ENCODE measurements at places on chromosomes 16 and 17.

DNA sequence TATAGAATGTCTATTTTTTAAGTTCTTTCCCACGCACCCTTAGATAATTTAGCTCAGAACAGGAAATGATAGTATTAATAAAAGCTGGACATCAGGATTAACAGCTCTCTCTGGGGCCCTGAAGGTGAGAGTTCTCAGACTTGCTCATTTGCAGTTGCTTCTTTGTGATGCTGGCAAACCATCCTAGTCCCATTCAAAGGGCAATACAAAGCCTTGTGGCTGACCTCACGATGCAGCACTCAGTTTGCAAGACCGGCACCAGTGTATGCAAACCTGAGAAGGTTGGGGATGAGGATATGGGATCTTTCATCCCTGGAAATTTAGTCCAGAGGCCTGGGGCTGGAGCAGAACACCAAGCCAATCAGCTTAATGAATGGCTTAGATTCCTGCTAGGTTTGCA is 29.3 kb downstream of the STH start:
- no peak for DNase-seq

- DNase-seq: no peak
These were observed 7.9 kb downstream of the GNAO1 start for GRCh38 chr16:56199164-56199563.

GRCh38 chr16:1066584-1067172 is 5.9 kb upstream of the SSTR5 start:
- DNase-seq: no peak

DNA sequence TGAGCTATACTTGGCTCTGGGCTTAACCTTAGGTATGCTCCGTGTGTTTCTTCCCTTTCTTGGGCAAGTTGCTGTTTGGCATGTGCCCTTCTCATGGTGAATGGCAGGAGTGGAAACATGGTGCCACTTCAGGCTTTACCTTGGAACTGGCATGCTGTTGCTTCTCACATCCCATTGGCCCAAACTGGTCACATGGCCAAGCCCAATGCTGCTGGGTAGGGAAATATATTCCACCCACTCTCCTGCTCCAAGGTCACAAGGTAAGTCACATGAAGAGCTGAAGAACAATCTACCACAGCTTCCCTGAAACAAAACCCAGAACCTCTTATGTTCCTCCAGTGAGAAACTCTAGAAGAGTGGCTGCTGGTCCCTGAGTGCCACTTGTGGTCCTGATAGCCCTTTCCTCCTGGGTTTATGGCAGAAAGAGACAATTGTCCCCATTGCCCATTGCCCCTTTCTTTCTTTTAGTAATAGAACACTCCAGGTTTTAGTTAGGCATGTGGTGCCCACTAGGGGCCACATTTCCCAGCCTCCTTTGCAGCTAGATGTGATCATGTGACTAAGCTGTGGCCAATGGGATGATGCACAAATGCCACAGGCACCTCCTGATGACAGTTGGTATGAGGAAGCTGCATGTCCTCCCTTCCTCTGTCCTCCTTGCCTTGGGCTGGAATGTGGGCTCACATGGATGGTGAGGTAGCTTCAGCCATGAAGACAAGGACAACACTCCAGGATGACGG is 50.3 kb downstream of the MEOX1 start:
- no peak for DNase-seq

GRCh38 chr16:4314532-4315185 is 1.2 kb upstream of the GLIS2 start:
- DNase-seq: no peak

- DNase-seq: no peak
These were observed 47.4 kb downstream of the RAI1 start for GRCh38 chr17:17728550-17729251.

DNA sequence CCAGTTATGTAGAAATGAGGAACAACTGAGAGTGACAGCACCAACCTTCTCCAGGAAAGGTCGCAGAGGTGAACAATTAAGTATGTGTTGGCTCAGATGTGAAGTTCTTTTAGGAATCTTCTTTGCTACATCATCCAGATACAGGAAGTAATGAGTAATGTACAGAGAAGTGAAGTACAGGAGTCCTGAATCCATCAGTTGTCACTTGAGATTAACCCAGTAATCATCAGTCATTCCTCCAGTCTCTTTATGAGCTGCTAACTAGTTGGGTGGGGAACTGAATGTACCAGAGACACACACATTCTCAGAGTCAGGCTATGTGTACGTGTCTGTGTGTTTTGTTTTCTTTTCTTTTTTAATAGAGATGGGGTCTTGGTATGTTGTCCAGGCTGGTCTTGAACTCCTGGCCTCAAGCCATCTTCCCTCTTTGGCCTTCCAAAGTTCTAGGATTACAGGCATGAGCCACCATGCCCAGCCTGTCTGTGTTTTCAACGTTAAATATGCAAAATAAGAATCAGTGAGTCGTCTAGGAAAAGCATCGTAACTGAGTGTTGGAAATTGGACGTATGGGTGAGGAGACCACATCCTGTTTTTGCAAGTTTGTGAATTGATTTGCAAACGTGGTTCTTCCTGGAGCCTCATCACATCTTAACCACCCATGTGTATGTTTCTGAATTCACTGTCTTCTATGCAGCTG is 19.9 kb downstream of the ZNF200 start:
- no peak for DNase-seq

DNA sequence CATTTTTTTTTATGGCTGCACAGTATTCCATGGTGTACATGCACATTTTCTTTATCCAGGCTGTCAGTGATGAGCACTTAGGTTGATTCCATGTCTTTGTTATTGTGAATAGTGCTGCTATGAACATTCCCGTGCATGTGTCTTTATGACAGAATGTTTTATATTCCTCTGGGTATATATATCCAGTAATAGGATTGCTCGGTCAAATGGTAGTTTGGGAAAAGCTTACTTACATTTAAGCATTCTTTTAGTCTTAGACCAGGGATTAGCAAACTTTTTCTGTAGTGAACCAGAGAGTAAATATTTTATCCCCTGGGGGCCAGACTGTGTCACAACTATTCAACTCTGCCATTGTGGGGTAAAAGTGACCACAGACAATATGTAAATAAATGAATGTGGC is 40.2 kb downstream of the MED13 start:
- no peak for DNase-seq

GRCh38 chr16:89458551-89458950 is 31.8 kb downstream of the ANKRD11 start:
- DNase-seq: no peak

DNA sequence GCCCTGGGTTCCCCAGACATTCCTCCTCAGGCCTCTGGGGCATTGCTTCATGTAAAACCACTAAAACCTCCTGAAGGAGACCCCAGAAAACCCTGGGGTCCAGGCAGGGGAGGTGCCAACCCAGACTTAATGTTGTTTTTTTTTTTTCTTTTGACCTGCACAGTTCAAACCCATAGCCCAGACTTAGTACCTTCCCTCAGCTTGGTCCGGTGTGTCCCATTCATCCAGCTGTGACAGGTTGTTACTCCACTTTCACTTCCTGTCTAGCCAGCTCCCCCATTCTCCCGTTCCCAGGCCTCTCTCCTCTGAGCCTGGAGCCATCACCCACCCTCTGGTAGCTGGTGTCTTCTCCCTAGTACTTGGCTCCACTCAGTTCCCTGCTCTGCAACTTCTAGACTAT is 4.8 kb downstream of the CDR2L start:
- no peak for DNase-seq

DNA sequence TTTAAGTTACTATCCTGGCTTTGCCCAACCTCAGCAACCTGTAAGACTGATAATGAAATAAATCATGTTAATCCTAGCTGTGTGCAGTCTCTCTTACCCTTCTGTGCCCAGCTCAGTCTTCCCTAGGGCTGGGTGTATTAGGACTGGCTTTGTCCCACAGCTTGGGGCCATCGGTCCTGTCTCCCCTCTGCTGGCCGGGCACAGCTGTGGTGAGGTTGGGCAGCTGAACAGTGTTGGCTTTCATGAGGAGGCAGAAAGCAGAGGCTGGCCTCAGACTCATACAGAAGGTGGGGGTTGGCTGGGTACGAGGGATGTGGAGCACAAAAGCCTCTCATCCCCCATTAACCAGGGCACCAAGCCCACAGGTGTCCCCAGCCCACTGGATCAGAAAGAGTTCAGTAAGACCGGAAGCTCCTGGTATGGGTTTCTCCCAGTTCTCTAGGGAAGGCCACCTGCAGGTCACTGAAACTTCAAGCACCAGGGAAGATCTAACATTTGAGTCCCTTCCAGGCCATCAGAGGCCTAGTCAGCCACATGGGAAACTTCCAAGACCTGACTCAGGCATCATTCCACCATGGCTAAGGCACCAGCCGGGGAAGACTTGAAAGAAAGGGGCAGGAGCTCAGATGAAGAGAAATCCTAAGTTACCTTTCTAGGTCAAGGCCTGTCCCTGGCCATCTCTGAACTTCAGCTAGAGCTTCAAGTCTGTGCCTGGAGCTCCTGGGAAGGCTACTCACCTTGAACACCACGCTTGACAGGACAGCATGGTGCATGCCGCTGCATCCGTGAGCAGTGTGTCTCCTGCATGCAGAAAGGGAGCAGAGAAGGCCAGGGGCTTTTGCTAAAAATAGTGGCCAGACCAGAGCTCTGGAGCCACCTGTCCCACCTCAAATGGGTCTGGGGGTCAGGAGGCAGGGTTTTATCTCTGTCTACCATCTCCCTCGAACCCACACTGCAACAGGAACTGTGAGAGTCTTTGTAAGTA is 8.8 kb downstream of the CNP start:
- DNase-seq: no peak

GRCh38 chr16:15403392-15403995 is 7.9 kb downstream of the MPV17L start:
- DNase-seq: no peak

DNA sequence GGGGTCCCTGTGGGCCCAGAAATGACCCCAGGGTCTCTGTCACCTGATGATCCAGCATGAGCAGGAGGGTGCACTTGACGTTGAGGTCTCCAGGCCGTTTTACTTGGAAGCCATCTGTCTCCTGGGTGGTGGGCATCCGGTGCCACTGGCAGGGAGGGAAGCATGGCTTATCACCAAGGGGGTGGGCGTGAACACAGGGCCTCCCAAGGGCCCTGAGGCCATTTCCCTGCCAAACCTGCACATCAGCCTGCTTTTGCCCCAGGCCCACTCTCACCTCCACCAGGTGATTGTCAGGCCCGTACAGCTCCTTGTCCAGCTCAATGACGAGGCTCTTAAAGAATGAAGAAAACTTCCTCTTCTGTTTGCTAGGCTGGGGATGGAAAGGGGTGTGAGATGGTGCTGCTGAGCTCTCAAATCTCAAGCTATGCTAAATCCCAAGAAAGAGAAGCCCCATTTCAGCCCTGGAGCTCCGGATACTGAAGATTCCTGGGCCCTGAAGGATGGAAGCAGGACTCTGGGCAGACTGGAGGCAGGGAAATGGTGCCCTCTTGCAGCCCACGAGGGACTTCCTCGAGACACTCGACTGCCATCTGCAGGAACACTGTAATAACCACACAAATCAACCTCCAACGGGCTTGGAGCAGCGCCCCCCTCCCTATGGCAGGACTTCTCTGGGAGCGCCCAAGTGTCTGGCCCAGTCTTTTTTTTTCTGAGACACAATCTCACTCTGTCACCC is 7.1 kb upstream of the FTSJ3 start:
- no peak for DNase-seq

GRCh38 chr17:31431098-31431851 is 39.8 kb downstream of the RAB11FIP4 start:
- DNase-seq: no peak

DNA sequence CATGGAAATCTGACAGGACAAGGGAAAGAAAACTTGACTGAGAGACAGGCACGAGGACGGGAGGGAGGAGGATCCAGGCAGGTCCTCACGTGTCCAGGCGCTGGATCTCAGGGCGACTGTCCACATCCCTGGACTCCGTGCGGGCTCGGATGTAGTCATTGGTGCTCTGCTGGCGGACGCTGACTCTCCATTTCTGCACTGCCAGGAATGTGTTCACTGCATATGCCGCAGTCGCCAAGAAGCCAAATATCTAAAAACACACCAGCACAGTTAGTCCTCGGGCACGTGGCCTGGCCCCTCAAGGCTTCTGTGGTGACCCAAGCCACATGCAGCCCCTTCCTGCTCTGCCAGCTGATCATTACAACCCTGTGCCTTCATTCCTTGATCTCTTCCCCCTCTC is 17.5 kb downstream of the CMTM3 start:
- DNase-seq: no peak

DNA sequence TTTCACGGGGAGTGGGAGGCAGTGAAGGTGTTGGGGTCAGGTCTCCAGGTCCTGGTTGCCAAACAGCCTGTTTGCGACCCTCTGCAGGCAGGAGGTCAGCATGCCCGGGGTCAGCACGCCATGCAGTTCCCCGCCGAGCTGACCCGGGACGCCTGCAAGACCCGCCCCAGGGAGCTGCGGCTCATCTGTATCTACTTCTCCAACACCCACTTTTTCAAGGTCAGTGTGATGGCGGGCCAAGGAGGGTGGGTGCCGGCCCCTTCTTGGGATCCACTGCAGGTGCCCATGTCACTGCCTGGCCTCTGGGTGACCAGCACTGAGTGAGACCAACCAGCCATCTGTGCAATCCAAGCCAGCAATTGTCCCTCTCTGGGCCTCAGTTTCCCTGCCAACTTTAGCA is 21.3 kb downstream of the ADGRG5 start:
- no peak for DNase-seq

All from thoracic aorta (tissue), 2 donors.